ENCODE measurements at places on chromosomes 13 and 19.

DNA sequence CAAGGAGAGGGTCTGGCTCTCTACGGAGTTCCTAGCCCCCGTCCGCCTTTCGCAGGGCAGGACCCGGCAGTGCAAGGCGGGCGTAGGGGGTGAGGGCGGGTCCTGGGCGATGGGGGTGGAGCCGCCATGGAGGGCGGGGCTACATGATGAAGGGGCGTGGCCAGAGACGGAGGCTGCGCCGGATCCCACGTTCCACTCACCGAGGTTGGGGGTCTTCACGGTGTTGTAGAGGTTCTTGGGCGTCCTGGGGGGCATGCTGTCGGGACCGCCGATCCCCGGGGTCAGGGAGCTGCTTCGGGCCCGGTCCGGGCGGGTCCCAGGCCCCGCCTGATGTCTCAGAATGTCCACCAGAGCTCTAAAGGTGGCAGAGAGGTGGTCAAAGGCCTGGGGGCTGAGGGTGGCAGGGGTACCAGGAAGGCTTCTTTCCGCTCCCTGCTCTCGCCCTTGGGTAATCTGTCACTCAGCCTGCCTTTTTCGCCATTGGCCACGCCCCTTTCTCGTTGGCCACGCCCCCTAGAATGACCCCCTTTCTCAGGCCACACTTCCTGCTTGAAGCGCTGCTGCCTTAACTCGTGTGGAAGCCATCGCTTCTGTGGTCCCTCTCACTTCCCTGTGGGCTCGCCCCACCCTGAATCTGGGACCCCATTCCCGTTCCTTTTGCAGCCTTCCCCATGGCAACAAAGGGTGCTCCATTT is 2.5 kb downstream of the SHISA7 start:
- no peak for DNase-seq

DNA sequence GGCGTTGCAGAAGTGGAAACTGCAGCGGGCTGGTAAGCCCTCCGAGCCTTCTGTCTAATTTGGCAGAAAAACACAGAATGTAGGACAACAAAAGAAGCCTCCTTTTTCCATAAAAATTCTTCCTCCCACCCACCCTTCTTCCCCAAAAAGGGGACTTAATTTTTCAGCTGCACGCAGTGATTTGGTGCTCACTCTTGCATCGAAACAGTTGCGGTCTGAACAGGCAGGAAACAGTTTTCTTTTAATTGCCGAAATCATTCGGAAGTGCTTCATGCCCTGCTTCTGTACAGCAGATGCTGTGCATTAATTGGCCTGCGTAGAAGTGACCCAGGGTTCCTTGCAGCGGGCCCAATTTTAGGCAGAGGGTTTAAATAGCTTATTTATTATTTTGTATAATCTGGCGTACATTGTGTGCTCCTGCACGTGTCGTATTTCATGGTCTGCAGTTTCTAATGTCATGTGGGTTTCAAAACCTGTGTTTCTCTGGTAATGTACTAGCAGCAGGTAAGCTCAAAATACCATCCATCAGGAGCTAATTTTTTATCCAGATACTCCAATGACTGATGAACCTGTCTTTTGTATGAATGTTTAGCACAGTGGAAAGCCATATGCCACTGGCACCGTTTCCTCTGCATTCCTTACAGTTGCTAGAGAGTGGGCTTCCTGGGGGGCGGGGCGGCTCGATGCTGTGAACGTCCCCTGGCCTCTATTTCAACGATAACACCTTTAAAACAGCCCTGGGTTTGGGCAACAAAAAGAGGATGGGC is 66.6 kb downstream of the GGACT start:
- no peak for DNase-seq

- DNase-seq: no peak
Observed at GRCh38 chr13:44249431-44249836, 124.2 kb upstream of the SERP2 start.

DNA sequence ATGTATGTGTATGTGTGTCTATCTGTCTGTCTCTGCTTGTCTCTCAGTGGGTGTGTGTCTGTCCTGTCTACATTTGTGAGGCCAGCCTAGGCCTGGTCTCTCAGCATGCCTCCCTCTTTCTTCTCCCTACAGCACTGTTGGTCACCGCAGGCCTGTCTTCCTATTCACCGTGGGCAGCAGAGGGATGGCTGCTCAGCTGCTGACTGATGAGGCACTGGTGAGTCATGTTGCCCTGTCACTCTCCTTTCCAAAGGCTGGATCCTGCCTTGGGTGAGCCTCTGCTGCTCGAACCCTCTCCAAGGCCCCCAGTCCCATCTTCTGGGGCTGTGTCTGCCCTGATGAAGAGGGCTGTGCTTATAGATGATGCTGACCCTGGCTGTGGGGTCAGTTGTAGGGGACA is 6.3 kb downstream of the ZNF71 start:
- no peak for DNase-seq

- DNase-seq: no peak
Observed at GRCh38 chr13:89900104-89900765, 1447.3 kb upstream of the MIR17HG start.

- DNase-seq: no peak
Observed at GRCh38 chr13:103388839-103389238, 322.6 kb upstream of the SLC10A2 start.

DNA sequence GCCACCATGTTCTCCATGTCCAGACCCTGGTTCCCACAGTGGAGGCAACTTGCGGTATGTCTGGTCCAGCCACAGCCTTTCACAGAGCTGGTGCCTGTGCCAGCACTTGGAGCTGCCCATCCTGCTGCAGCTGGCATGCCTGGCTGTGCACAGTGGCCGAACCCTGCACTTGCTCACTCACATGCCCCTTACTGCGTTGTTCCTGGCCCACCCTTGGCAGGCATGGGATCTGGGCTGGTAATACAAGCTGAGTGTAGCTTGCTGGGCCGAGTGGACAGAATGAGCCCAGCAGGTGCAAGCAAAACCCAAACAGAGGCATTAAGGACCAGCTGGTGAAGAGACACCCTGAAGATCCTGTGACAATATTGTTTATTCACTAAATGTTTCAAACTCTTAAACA is 583.9 kb upstream of the SLITRK6 start:
- DNase-seq: no peak

GRCh38 chr19:1592755-1593500 is at the start of gene MBD3:
MBD3 (minus strand) TSS chr19:1592865; CDS start chr19:1592631, 234 bp downstream.
- peak; percentile 90 for DNase-seq
